ENCODE measurements at places on chromosomes 11 and 22.
A peak's percentile ranks its signal among the peaks of the same experiment; 100 is the strongest.

GRCh38 chr11:6664551-6664950, 8.9 kb upstream of the DCHS1 start:
- DNase-seq, result no peak

- no peak for DNase-seq
These were observed 28.4 kb downstream of the KIAA0930 start for GRCh38 chr22:45212306-45212709.

- DNase-seq, result no peak
These were observed 40.8 kb upstream of the ACCSL start for GRCh38 chr11:44006917-44007361.

- DNase-seq, result no peak
These were observed 229.5 kb downstream of the AASDHPPT start for GRCh38 chr11:106306942-106307341.

DNA sequence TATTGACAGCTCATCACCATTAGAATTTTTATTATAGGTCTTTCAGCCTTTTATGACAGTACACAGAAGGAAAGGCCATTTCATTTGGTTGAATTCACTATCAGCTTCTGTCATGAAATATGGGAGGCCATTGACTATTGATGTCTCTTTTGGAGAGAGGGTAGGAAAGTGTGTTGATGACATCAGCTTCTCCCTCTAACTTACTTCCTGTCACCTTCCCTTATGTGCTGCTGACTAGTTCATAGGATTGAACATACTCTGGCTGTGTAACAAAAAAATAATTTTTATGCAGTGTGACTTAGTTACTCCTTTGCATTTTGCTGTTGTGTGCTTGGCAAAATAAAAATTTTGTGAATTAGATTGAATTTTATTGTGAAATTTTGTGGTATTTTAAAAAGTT, 769.2 kb downstream of the METTL15 start:
- no peak for DNase-seq

DNA sequence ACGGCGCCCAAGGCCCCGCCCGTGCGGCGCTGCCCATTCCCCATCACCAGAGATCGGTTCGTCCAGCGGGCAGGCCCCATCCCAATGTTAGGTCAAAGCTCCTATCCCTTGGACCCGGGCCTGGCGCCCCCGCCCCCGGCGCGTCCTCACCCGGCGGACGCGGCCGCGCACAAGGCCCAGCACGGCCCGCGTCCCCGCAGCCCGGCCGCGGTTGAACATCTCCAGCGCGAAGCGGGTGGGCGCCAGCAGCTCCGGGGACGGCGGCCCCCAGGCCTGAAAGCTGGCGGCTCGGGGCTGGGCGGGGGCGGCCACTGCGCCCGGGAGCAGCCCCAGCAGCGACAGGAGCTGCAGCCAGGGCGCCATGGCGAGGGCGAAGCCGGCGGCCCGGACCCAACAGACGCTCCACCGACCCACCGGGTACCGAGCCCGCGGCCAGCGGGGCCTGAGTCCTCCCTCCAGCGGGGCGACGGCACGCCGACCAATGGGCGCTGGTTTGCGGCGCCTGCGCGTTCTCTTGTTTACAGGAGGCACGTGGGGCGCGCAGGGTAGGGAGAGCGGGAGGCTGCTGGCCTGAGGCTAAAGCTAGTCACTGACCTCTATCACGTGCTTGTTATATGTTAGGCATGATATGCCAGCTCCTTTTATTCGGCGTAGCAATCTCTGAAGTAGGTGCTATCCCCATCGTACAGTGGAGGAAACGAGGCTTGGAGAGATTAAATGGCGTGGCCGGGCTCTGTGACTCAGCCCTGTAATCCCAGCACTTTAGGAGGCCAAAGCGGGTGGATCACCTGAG, at the start of gene CTSF:
Gene CTSF, minus strand, starts transcription at position 483 of the 793 bp plus-strand sequence. Its CDS starts 120 bp downstream, at position 363.
- peak; percentile 69 for DNase-seq

DNA sequence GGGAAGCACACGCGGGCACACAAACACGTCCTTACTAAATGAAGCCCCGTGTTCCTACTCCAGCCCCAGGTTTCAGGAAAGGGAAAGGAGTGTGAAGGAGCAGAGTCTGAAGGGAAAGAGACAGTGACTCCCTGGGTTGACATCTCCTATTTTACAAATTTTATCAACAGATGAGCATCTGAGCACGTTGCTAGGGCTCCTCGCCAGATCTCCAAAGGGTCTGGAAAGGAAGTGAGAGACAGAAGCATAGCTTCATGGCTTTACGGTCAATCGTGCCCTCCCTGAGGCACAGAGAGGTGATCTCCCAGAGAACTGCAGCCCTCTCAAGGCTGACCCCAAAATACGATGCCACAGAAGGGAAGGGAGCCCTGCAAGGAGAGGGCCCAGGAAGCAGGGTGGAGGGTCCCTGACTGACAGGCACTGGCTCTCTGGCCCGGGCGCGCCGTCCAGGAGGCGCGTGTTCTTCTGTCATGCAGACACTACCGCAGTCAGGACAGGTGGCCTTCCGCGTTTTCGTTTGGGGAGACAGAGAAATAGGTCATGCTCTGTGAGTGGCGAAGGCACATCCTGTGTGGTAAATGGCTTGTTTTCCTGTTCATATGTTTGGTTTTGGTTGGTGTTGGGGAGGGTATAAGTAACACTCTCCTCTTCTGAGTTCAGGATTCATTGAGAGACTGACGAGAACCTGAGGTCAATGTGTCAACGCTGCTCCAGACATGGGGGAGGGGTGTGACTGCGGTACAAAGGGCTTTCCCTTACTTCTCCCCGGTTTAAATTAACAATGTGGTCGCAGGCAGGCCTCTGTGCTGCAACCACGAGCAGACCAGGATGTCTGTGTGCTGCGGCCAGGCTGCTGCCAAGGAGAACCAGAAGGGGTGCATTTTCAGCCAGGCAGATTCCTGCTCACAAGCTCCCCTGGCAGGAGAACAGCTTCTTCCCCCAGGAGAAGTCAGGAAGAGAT, 813.3 kb downstream of the OPCML start:
- DNase-seq, result peak; percentile 38

GRCh38 chr11:118883368-118884071, at the start of gene CXCR5:
Gene CXCR5 (plus strand): TSS chr11:118883892. CDS start chr11:118883942, 50 bp downstream.
- DNase-seq, result peak; percentile 55

DNA sequence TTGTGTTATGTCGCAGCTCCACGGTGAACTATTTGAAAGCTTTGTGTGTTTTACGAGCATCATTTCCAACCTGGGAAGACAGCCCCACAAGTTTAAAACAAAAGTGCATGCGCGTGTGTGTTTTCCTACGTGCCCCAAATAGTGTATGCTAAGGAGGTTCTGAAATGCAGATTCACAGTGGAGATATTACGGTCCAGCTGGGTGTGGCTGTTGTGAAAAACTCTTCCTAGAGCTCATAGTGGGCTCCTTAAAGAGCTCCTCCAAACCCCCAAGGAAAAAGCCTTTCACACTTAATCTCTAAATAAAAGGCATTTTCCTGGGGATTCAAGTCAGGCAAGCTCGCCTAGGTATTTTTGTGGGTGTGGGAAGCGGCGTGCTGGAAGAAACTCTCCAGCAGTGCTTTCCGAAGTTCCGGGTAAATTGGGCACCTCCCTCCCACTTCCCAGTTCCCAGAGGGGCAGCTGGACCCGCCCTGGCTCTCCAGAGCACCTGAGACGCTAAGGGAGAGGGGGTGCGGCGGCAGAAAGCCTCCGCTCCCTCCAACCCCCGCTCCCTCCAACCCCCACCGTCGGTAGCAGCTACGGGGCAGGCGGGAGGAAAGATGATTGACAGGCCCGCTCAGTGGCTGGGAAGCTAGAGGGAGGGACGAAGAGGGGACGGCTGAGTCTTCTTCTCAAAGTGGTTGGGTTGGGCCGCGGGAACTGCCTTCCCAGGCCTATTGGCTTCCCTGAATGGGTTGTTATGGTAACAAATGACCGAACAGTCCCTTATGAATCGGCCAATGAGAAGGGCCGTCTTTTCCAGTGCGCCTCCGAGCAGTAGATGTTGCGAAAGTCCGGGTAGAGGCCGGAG, 561 bp upstream of the PCF11 start:
- peak; percentile 99 for DNase-seq

- DNase-seq, result no peak
These were observed 33.9 kb downstream of the PPFIBP2 start for GRCh38 chr11:7547687-7548086.
